ENCODE measurements at places on chromosomes 1 and 21.

GRCh38 chr1:163924041-163924440 is 602.3 kb downstream of the NUF2 start:
- no peak for DNase-seq

- DNase-seq, result no peak
Observed at GRCh38 chr1:185969524-185969991, 235.4 kb downstream of the HMCN1 start.

DNA sequence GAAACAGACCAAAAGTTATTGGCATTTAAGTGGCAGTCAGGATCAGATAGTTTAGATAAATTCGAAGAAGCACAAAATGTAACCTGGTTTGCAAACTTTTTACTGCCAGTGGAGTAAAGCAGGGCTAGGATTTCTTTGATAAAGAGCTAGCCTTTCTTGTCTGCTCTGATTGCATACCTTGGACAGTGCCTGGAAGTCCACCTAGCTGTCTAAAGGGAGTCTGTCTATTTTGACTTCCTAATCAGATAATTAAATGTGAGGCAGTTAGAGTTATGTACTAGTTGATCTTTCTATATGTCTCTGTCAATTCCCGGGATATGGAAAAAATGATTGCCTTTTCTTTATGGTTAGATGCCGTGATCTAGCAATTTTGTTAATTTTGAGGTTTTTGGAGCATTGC is 4.1 kb downstream of the GPSM2 start:
- no peak for DNase-seq

DNA sequence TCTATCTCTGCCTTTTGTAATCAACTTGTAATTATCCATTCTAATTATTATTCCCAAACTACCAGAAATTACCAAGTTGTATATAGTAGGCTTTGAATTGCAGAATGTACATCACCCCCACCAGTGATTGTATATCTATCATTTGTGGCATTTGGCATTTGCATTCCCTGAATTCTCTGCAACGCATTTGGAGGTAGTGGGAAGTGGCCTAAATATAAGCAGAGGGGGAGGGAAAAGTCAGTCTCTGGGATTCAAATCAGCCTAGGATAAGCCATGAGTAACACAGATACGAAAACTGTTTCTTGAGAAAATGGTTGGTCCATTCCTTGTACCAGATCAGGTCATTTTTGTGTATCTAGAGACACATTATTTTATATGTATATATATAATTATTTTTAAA is 20.7 kb downstream of the DDX20 start:
- DNase-seq, result no peak

GRCh38 chr1:197413564-197413963 is 145.5 kb downstream of the CRB1 start:
- DNase-seq, result no peak

- no peak for DNase-seq
Observed at GRCh38 chr1:25619101-25619890, 2.7 kb downstream of the MAN1C1 start.

DNA sequence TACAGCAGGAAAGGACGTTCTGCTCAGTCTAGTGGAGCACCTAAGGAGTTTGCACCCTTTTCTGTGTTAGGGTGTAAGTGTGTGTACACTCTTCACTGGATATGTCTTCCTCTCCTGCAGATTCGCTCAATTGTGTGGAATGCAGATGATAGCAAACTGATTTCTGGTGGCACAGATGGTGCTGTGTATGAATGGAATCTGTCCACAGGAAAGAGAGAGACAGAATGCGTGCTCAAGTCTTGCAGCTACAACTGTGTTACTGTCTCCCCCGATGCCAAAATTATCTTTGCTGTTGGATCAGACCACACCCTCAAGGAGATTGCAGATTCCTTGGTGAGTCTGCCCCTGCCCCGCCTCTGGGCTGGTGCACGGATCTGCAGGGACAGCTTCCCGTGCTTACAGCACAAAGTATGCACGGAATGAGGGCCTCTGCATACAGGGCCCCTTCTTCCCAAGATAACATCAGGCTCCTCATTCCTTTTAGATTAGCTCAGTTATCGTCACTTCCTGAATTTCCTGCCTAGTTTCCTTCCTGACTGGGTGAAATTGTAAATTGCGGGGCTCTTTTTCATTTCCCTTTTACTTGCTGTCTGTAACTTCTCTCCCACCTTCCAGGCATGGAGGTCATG is 34.6 kb downstream of the CFAP57 start:
- no peak for DNase-seq

- no peak for DNase-seq
Observed at GRCh38 chr1:230394134-230394533, 32.0 kb downstream of the PGBD5 start.

- DNase-seq, result peak; percentile 9
Observed at GRCh38 chr1:184664042-184664660, 90.5 kb downstream of the EDEM3 start.

- DNase-seq, result no peak
Observed at GRCh38 chr1:204134103-204134502, 17.7 kb downstream of the ETNK2 start.

DNA sequence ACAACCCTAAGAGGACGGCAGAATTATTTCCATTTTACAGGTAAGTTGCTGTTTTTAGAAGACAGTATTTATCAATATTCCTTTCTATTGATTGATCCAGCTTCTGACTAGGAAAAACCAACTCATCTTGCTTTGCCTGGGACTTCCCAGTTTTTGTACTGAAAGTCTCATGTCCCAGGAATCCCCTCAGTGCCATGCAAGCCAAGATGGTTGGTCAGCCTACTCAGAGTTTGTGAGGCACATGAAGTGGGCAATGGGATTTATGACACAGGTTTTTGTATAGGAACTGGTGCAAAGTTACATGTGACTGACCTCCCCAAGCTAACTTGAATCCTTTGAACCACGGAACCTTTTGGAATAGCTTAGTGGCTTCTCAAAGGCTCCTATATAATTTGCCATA is 45.5 kb downstream of the GNG12 start:
- DNase-seq, result no peak

GRCh38 chr1:63368131-63368530 is 704 bp downstream of the ALG6 start:
- DNase-seq, result no peak

DNA sequence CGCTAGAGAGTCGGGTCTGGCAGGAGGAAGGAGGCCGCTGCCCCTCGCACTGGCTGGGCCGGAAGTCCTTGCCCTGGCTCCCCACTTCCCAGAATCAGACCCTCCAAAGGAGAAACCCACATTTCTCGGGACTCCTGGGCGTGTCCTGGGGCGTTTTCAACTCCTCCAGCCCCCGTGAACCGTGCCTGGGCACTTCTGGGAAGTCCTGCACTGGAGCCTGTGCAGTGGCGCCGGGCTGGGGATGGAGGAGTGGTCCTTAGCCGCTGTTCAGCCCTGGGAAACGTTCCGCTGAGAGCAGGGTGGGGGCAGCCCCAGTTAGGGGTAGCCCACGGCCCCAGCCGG is 3.0 kb downstream of the IGSF21 start:
- DNase-seq, result no peak

DNA sequence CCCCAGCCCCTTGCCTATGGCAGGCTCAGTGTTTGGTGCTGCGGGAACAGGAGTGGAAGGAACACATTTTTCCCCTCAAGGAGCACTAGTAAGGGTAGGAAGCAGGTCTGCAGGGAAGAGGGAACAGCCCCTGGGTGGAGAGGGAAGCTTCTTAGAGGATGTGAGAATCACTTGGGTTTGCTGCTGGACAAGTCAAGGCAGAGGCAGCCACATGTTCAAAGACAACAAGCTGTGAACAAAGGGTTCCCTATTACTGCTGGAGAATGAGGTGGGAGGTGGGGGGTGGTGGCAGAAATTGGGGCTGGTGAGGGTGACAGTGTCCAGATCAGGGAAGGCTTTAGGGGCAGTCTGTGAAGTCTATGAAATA is 24.8 kb upstream of the CITED4 start:
- DNase-seq, result no peak

GRCh38 chr1:114651893-114652292 is 18.0 kb downstream of the DENND2C start:
- DNase-seq, result no peak

DNA sequence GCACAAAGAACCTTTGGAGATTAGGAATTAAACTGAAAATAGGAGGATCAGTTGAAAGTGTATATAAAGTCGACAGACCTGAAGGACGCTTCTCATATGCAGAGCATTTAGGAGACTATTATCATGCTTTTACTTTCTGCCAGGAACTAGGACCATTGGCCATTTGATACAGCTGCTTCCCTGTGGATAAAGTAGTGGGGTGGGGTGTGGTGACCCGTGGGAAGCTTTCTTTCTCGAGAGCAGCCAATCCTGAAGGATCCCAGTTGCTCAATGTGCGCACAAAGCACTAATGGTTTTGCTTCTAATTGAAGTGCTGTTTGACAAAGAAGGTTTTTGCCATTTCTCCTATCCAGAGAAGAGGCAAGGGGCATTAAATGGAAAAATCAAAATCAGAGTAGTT is 14.9 kb upstream of the CD55 start:
- no peak for DNase-seq

GRCh38 chr1:87224201-87224600 is 104.5 kb upstream of the LMO4 start:
- no peak for DNase-seq

DNA sequence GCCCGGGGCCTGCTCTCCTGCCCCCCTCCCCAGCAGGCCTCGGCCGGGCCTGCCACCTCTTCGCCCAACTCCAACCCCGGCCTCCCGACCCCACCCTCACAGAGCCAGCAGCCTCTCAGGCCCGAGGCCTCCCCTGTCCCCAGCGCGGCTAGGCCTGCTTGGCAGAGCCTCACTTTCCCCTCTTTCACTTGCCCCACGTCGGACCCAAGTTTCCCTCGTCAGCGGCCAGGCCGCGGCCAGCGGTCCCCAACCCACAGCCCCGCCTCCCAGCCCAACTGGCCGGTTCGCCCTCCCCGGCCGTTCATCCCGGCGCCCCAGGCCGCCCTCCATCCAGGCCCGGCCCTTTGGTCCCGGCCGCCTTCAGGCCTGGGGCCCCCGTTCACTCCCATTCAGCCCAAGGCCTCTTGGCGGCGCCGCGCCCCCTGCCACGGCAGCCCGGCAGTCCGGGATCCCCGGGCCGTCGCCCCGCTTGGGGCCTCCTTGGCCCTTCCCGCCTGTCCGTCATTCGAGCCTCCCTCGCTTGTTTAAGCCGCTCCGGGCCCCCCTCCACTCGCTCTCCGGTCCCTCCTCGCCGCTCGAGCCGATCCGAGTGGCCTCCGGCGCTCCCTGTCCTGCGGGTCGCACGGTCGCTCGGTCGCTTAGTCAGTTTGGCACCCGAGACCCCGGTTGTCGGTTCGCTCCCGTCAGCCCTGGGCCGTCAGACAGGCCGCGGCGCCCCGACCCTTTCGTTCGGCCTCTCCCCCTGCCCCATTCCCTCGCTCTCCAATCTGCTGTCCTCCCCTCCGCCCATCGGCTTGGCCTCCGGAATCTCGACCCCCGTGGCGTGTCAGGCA is 1.4 kb downstream of the LRRC41 start:
- DNase-seq, result peak; percentile 39

DNA sequence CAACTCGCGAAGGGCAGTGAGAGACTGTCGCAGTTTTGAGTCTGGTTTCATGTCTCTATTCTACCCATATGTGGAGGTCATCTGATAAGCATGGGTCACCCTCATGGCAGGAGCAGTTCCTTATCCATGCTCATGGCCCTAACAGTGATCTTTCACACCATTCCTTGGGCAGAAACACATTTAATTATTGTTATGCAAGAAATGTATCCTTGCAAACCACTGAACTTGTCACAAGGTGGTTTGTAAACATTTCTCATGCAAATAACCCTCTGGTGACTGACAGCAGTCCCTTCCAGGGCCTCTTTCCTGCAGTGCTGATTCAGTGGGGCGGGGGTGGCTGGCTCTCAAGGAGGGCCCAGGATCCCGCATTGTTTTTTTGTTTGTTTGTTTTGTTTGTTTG is 421.4 kb upstream of the RUNX1 start:
- DNase-seq, result no peak

GRCh38 chr1:95245029-95245428 is 11.0 kb downstream of the RWDD3 start:
- DNase-seq, result no peak

GRCh38 chr1:228044961-228045360 is 37.5 kb upstream of the ARF1 start:
- DNase-seq, result no peak

GRCh38 chr1:113744114-113744513 is 15.2 kb downstream of the PHTF1 start:
- DNase-seq, result no peak

GRCh38 chr21:42666925-42667324 is 13.5 kb downstream of the PDE9A start:
- no peak for DNase-seq

DNA sequence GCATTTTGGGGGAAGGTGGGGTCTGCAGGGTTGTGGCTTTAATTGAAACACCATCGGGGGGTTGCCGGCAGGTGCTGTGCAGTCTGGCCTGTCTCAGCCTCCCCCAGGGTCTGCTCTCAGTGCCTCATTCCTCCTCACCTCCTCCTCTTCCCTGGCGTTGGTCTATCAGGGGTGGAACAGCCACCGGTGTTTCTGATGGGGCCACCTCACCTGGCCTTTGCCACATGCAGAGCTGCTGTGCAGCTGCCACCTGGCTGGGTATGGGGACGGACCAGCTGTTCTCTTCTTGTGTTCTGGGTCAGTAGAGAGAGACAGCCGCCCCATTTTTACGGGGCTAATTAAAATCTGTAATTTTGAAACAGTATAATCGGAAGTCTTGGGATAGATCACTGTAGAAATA is 53.9 kb downstream of the SPSB1 start:
- no peak for DNase-seq

- no peak for DNase-seq
Observed at GRCh38 chr1:181784039-181784683, 277.4 kb downstream of the ZNF648 start.

GRCh38 chr1:177569476-177569875 is 398.7 kb downstream of the BRINP2 start:
- DNase-seq, result no peak

DNA sequence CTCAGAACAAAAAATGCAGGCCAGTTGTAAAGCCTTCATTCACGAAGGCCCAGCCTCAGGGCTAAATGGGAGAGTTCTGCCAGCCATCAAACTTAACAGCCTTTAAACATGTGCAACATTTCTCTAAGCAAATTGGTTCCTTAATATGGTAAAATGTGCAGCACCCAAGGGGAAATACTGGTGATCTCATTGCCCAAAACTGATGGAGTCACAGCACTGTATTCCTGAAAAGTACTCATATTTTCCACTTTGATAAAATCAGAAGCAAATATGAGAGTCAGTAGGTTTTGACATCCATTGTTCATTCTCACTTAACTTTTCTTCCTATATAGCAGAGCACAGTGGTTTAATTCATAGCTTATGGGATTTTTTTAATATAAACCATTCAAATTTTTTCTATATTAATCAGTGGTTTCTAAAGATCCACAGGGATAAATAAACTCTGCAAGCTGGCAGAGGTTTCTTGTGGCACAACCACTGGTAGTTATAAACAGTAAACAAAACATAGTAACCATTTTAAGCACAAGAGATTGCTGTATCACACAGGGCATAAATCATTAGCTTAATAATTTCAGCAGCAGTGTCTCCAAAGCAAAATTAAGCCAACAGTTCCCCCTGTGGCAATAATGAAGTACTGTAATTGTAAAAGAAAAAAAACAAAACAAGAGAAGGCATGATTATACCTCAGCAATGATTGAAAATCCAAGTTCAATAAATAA is 106.9 kb upstream of the LYPLAL1 start:
- no peak for DNase-seq

- DNase-seq, result no peak
Observed at GRCh38 chr21:28177124-28177523, 815.6 kb downstream of the LTN1 start.

- DNase-seq, result no peak
Observed at GRCh38 chr1:199242147-199242546, 603.3 kb downstream of the PTPRC start.
